ENCODE measurements at places on chromosomes 7 and 10.

DNA sequence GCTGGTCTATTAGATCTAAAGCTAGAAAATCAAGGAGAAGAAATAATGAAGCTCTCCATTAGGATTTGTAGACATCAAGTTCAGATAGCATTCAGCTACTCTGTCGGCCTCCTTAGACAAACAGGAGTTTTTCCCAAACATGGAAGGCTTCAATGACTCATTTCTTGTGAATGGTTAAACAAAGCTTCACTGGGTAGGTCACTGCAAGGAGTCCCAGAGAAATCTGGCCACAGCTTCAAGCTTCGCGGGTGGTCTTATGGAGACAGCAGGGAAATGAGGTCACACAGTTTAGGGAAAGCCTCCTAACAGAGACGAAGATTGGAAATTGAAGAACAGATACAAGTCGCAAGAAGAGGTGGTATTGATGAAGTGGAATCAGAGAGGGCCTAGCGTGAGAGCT, 22.6 kb upstream of the LRRC72 start:
- no peak for DNase-seq

DNA sequence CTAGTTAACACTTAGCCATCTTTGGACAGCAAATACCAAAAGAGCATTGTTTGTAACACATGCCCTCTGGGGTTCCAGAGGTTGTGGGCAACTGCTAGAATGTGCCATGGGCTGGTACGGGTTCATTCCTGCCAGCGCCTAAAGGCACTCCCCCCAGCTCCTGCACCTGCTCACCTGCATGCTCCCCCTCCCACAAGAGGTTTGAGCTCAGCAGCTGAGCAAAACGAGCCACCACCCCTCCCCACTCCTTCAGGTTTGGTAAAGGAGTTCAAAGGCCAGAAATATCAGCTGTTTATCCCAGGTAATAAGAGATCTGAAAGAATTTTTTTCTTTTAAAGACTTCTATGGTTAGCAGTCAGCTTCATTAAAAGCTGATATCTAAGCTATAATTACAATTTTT, 53.5 kb downstream of the HTR7 start:
- DNase-seq = no peak

DNA sequence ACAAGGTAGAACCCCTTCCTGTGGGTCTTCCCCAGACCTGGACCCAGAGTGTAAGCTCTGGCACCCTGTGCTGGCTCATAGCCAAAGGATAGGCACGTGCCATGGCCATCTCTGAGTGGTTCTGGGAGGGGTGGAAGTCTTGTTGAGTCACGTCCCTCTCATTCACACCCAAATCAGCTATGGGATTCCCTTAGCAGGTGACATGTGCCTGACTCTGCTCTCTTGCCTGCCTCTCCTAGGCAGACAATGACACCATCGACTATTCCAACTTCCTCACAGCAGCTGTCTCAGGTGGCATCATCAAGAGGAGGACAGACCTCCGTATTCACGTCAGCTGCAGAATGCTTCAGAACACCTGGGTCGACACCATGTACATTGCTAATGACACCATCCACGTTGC, 59.8 kb downstream of the C10orf120 start:
- DNase-seq = no peak

- DNase-seq = no peak
Observed at GRCh38 chr7:92056286-92056685, 78.0 kb downstream of the CYP51A1 start.

GRCh38 chr10:131811630-131812403, 89.0 kb upstream of the PPP2R2D start:
- no peak for DNase-seq

DNA sequence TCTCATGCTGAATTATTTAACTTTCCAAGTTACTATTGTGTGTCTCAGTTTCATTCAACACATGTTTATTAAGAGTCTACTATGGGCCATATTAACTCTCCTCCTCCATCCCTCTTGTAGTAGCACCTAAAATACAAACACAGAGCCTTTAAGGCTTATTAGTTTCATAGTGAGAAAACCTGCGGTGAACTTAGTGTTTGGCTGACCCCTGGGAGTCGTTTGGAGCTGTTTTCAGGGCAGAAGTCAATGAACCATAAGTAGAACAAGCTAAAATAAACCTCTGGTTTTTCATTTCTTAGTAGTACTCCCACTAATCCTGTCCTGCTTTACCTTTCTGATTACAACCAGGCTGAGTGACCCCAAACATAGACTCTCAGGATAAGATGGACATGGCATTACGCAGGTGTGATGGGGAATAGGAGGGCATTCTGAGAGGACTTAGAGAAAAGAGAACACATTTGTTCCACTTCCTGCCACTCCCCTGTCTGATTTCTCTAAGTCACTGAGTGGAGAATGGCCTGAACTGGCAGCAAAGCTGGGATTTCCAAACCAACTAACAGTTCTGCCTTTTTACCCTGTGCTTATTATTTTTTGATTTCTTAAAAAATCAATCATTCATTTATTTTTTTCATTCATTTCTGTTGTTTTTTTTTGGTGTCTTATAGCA, 74.5 kb downstream of the LRMDA start:
- no peak for DNase-seq

DNA sequence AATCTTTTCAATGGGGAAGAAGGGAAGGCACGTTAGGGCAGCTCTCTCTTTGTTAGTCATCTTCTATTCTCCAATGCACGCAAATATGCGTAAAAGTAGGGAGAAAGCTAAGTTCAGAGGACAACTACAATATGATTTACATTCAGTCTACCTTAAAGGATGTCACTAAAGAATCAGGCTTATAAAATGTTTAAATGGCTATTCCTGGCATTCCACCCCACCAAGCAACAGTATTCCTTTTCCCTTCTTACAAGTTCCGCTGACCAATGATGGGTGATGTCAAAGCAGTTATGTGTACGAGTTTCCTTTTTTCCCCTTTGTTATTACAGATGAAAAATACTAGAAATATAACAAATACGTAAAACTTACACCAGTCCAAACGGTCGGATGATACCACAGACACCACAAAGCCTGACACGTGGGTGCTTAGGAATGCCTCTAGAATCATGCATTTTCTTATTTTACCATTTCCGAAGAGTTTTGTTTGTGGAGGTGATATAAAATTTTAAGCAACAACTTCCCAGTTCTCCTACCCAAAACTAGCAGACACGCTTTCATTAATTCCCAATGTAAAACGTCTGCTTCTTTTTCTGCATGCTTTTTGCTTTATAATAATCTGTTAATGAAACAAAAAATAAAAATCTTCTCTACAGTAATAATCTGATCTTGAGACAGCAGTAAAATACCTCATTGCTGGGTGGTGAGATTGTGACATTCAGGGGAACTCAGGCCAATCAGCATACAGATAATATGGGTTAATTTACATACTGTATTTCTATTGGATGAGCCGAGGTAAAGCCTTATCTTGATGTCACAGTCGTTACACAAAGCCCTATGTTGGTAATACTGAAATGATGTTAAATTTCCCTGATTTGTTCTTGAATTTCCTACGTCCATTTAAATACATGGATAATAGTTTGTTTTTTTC, 708 bp upstream of the GPR85 start:
- no peak for DNase-seq

DNA sequence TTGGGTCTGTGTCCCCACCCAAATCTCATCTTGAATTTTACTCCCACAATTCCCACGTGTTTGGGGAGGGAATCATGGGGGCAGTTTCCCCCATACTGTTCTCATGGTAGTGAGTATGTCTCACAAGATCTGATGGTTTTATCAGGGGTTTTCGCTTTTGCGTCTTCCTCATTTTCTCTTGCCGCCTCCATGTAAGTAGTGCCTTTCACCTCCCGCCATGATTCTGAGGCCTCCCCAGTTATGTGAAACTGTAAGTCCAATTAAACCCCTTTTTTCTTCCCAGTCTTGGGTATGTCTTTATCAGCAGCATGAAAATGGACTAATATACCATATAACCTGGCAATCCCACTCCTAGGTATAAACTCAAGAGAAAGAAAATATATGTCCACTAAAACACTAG, 25.9 kb upstream of the SP4 start:
- DNase-seq = no peak

DNA sequence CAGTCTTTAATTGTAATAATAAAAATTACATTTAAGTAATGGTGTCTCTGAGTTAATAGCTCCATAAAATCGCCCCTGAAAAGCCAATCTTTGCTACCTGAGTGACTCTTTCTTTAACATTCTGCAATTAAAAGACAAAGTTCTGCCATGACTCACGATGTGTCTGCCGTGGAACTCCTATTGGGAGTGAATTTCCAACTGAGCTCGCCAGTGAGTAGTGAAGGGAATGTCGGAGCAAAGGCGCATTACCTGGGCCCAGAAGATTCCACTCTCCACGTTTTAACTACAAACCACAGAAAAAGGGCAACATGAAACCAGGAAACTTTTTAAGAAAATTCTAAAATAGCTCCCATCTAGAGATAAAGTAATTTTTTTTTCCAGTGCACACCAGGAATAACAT, 36.9 kb upstream of the RNF32 start:
- DNase-seq = no peak

DNA sequence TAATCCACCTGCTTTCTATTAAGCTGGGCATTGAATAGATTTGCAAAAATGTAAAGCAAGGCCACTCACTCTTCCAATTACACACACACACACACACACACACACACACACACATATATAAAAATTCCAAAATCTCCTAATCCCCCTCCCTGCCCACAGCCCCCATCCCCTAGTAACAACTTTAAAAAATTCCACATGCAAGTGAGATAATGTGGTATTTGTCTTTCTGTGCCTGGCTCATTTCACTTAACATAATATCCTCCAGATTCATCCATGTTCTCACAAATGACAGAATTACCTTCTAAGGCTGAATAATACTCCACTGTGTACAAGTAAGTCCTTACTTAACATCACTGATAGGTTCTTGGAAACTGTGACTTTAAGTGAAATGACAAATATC, 24.2 kb downstream of the SH2D4B start:
- DNase-seq = no peak

GRCh38 chr10:60417024-60417423, 27.3 kb upstream of the ANK3 start:
- DNase-seq = no peak

- DNase-seq = no peak
Observed at GRCh38 chr7:114722562-114722961, 199.3 kb upstream of the MDFIC start.

DNA sequence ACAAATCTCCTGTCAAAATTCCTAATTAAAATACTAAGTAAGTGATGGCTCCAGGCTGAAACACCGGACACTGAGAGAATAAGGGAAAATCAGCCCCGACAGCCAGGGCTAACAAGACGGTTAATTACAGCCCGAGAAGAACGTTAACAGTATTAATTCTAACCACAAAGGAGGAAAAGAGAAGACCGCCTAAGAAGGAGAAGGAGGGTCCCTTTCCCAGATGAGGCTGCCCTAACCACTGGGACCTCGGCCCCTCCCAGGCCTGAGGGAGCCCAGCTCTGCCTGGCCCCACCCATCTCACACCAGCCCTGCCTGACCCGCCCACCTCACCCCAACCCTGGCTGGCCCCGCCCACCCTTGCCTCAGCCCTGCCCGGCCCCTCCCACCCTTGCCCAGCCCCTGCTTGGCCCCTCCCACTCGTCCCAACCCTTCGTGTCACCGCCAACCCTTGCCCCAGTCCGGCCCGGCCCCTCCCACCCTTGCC, 51.3 kb downstream of the PWWP2B start:
- DNase-seq = no peak

DNA sequence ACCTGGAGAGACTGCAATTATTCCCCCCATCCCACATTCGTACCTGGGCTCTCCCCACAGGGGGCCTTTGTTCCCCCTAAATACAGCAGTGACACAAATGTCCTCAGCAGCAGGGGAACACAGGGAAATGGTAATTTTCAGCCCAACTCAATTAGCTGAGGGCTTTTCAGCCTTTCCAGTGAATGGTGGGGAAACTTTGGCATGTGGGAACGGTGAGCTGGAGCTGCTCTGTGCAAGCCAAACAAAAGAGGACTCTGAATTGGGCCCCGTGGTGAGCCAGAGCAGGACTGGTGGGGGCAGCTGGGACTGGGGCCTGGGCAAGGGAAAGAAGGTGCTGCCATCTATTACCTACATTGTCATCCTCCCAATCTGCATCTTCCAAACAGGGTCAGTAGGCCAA, 51.0 kb downstream of the FBXW4 start:
- DNase-seq = no peak

DNA sequence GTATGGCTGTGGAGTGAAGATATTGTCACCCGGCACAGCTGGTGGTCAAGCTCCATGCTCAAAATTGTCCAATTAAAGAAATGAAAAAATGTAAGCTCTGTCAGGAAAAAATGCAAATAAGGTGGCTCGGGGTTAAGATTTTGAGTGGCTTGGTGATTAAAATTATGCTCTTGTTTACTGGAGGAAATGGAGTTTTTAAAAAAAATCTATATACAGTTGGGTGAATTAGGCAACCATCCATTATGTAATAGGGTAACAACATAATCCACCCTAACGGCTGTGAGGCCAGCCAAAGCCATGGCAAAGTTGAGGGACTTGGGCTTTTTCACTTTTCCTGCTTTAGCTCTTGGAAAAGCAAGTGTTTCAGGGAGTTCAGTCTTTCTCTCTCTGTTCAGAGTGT, 260.8 kb upstream of the HABP2 start:
- DNase-seq = no peak

Measured in occipital lobe (tissue), 3 donors.